ENCODE measurements at places on chromosomes 7 and 10.

DNA sequence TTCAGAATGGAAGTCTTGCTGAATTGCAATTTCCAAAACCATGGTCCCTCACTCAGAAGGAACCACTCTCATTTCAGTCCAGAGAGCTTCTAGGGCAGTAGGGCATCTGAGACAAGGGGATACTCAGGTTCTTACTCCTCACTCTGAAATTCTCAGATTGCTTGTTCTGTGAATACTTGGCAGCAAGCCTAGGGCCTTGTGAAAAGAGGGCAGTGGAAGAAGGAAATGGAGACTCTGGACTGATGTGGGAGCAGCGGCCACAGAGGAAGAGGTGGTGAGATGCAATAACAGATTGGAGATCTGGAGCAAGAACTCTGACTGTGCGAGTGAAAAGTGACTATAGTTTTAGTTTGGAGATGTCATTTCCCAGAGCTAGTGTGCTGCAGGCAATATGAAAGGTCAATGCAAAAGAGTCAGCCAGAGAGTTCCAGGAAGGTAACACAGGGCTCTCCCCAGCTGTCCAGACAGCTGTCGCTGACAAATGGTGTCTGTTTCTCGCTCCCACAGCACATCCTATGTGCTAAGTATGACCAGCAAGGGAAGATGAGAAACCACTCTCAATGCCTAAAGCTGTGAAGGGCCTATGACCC, 291.6 kb upstream of the KIAA1217 start:
- no peak for DNase-seq

DNA sequence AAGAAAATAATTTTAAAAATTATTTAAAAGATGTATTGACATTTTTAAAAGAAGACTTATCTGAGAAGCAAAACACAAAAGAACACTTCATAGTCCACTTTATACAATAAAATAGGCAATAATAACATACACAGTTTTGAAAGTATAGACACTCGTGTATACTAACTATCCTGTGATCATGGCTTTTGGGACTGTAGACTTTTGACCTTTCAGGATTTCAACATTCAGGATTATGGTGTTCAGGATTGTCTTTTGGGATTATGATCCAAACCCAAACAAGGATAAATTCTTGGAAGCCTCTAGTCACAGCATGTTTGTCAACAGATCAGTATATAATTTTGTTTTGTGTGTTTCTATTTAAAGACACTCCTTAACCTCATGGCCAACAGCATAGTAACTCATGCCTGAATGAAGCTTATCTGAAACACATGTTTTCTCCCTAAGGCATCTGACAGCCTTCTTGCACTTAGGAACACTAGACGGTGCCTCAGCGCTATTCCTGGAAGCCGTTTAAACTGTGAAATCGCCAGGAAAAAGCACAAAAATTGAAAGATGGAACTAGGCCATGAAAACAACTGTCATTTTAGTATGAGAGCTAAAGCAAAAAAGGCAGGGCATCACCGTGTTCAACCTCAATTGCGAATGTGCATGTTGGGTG, 29.9 kb downstream of the GSAP start:
- no peak for DNase-seq

- no peak for DNase-seq
Measured at GRCh38 chr7:128136215-128136597, 104.9 kb upstream of the LEP start.

GRCh38 chr10:131514454-131514853, 202.9 kb upstream of the TCERG1L start:
- no peak for DNase-seq

- DNase-seq, result no peak
Measured at GRCh38 chr10:88527245-88527644, 55.9 kb downstream of the RNLS start.

- DNase-seq, result no peak
Measured at GRCh38 chr10:69677985-69678654, 48.1 kb downstream of the FAM241B start.

DNA sequence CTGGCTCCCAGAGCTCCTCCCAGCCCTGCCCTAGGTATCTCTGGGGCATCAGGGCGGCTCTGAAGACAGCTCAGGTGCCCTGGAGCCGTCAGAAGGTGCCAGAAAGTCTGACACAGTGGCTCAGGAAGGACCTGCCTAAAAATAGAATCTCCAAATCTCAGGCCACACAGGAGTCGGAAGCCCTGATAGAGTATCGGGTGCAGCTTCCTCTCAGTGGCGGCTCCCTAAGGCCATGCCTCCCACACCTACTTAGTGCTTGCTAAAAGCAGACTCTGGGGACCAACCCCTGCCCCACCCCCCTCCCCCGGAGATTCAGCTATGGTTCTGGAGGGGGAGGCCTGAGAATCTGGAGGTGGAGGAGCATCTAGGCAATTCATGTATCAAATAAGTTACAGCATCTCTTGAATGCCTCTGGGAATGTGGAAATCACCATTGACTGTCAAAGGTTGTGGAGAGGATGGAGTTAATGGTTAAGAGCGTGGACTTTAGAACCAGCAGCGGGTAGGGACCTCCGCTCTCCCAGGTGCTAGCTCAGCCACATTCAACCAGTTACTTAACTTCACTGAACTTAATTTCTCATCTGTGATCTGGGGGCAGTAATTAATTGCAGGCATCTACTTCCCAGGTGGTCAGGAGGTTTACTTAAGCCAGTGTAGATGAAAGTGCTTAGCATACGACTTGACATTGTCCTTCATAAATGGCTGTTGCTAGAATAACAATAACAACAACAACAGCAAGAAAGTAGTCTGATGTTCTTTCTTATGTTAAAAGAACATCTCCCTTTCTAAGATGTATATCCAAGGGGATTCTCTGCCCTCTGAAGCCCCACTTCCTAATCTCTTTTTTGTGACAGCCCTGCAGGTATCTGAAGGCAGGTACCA, 38.6 kb upstream of the MXI1 start:
- no peak for DNase-seq

DNA sequence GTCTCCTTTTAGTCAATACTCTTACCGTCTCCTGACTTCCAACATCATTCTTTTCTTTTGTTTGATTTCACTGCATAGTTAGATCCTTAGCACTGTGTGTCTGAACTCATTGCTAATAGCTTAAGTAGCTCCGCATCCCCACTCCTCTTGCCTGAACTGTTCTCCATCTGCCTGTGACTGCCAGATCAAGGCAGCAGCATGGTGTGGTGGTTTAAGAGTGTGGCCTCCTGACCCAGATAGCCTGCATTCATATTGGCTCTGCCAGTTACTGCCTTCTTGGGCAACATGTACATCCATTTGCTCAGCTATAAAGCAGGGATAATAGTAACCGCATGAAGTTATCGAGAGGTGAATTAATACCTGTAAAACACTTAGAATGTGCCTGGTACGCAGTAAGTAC, 50.8 kb downstream of the SUFU start:
- no peak for DNase-seq

DNA sequence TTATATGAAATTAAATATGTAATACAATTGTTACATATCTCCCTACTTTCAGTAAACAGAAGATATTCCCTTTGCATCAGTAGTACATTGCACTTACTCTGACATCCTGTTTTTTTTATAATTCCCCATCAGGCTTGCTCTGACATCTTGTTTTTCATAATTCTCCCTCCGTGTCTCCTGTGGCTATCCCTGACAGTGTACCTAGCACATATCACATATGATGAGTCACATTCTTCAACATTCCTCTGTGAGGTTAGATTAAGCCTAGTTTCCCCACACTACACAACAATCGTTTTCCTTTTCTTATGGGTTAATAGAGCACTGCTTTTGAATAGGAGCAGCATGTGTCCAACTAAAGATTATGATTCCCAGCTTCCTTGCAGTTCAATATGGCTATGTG, 250.6 kb upstream of the NPVF start:
- no peak for DNase-seq

DNA sequence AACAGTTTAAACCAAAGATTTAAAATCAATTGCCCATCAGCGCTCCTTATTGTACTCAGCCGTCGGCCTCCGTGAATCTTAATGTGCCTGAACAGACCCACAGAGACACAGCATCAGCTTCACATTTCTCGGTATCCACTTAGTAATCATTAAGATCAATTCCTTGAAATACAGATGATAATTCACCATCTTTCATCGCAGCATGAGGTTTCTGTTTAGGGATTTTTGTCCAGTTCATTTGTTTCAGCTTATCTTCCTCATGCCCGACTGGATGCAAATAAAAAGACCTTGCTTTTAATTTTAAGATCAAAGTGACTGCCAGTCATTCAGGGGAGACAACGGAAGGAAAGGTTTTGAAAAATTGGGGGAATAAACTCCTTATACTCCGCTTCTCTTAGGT, 207.8 kb downstream of the WDR37 start:
- DNase-seq, result no peak

GRCh38 chr10:101355072-101355706, 1.2 kb downstream of the BTRC start:
- DNase-seq, result no peak

GRCh38 chr7:29189743-29190201, 4.8 kb upstream of the CHN2 start:
- no peak for DNase-seq

DNA sequence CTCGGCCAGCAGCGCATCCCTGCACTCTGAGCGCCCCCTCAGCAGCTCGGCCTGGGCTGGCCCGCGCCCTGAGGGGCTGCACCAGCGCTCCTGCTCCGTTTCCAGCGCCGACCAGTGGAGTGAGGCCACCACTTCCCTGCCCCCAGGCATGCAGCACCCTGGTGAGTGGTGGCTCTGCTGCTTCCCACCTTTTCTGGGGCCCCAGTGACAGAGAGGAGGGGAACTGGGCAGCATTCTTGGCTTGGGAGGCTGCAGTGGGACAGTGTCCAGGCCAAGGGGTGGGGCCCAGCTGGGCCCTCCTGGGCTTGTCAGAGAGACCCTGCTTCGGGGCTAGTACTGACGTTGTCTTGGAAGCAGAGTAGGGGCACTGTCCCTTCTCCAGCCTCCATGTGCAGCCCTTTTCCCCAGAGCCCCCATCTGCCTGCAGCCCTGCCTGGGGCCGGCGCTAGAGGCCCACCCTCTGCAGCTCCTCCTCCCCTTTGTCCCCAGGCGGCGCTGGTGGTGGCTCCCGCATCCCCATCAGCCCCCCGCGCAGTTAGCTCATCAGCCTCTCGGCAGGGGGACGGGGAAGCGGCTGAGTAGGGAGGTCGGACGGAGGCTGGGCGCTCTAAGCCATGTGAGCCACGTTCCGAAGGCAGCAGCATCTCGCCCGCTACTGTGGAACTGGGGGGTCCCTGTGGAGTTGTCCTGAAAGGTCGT, 29.2 kb downstream of the GBX1 start:
- DNase-seq, result no peak

DNA sequence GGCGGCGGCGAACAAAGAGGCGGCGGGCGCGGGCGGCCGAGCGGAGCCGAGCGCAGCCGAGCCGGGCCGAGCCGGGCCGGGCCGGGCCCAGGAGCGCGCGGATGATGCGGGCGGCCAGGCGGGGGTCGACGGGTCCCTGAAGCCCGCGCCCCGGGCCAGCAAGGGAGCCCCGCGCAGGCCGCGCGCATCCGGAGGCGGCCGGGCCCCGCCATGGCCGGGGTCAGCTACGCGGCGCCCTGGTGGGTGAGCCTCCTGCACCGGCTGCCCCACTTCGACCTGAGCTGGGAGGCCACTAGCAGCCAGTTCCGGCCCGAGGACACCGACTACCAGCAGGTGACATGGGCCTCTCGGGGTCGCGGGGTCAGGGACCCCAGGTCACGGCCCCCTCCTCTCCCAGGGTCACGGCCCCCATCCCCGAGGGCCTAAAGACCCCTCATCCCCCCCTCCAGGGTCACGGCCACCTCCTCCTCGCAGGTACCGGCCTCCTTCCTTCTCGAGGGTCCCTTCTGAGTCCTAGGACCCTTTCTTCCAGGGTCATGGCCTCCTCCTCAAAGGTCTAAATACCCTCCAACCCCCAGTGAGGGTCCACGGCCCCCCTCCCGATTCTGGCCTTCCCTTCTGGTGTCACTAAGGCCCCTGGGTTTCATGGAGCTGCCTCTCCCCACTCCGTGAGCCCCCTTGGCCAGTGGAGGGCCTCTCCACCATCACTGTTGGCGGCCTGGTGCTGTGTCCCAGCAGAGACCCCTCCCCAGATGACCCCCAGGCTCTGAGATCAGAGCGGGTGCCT, at the start of gene TTYH3:
Gene TTYH3 (plus strand): TSS at position 41 of the 787 bp plus-strand sequence. CDS start 170 bp downstream, at position 211.
- no peak for DNase-seq

DNA sequence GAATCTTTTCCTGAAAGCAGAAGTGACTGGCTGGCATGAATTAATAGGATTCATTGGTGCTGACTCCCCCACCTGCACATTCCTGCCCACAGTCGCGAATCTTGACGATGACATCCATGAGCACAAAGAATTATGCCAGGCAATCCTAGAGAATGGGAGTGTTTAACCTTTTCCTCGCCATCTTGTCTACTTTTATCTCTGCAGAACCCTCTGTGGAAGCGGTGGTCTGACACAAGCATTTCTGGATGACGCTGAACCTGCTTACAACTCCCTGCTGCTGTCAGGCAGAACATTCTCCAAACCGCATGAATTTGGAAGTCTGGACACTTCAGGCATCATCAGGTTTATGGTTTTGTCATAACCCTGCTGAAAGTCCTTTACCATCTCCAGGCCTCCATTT, 36.5 kb downstream of the KLF6 start:
- DNase-seq, result no peak

GRCh38 chr7:144820552-144820951, 15.3 kb downstream of the TPK1 start:
- DNase-seq, result no peak

GRCh38 chr10:47456794-47457527, 27.0 kb downstream of the ANXA8 start:
- no peak for DNase-seq

- no peak for DNase-seq
Measured at GRCh38 chr7:140322759-140323158, 75.6 kb downstream of the SLC37A3 start.

All from LNCaP clone FGC (cell line).